ENCODE measurements at places on chromosomes 12 and 14.

GRCh38 chr12:106602076-106602475 lies 19.3 kb downstream of the RFX4 start:
- no peak for DNase-seq

- peak; percentile 61 for DNase-seq
Observed at GRCh38 chr12:118979763-118980406, 1.5 kb upstream of the SRRM4 start.

DNA sequence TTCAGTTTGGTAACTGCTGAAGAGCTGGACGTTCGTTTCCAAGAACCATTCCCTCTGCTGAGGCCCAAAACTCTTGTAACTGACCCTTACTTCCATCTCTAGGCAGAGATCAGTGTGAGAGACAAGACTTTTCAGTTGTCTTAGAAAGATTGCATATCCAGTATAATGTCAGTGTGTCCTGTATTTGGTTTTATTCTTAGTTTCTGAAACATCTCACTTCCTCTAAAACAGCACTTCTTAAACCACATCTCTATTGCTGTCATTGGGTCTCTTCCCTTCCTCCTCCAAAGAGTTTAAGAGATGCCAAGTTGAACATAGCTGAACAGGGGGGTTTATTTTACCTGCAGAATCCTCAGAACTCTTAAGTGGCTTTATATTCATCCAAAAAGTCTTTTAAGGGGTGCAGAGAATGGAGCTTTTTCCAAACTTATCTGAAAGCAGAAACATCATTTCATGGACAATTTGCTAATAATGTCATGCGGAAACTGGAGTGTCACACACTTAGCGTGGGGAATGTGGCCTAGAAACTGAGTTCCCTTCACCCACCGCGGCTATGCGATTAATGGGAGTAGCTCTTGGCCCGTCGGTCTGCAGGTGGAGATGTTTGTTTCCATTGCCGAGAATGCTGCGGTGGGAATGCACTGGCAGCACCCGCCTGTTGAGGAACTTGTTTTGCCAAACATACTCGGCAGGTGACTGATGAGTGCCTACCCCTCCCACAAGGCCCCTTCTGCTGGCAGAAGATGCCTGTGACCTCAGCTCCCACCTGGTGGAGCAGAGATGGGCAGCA lies 148.2 kb downstream of the ADGRD1 start:
- no peak for DNase-seq

- no peak for DNase-seq
Observed at GRCh38 chr12:62922539-62922938, 12.4 kb downstream of the PPM1H start.

GRCh38 chr14:36585100-36585499 lies 2.7 kb upstream of the NKX2-8 start:
- DNase-seq, result no peak

DNA sequence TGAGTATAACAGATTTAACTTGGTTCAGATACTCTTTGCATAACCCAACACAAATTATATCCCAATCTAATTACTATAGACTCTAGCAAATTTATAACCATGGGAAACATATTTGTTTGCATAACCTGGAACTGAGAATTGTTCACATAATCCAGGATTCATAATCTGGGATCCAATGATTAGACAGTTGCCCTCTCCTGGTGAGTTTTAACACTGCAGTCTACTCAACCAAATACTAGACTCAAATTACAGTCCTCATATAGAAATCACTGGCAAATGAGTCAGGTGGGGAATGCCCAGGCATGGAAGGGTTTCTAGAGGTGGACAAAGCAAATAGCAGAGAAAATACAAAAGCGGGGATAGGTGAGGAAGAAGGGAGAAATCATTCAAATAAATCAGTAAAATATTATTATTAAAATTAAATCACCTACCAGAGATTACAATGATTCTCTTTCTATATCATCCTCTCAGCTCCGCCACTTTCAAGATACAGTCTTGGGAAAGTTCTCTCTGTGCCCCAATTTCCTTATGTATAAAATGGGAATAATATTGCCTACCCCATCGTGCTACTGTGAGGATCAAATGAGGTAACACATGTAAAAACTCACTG lies 9.4 kb downstream of the GCH1 start:
- DNase-seq, result peak; percentile 61

DNA sequence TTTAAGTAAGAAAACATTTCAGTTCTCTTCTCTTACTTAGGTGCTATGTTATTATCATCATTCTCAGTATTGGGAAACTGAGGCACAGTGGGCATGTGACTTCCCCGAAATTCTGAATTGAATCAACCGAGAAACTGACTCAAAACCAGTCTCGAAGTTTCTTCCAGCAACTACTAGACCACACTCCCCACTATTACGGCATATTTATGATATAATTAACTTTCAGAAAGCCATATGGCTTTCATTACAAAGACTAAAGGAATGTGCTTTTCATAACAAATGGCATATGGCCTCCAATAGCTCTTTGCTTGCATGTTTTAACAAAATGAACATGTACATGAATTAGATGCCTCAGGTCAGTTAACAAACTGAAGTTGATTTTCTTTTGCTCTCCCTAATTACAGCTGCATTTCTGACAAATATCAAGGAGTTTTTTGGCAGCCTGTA lies 182.9 kb upstream of the SLC38A2 start:
- no peak for DNase-seq

DNA sequence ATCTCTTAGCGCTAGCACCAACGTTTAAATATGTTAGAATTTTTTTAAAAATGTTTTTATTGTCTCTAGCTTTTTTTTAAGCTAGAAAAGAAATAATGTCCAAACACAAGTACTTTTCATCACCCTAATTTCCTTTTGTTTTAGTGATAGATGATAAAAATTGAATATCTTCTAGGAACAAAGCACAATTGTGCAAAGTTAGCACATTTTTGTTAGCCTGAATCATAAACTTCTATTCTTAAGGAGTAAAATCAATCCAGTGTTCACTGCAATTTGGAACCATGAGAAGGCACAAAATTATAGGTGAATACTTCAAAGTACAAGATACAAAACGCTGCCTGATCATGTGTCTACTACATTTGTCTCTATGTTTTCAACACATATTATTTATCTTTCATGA lies 408.5 kb upstream of the RPL10L start:
- DNase-seq, result no peak

- DNase-seq, result no peak
Observed at GRCh38 chr14:74852922-74853530, 22.9 kb downstream of the PROX2 start.

DNA sequence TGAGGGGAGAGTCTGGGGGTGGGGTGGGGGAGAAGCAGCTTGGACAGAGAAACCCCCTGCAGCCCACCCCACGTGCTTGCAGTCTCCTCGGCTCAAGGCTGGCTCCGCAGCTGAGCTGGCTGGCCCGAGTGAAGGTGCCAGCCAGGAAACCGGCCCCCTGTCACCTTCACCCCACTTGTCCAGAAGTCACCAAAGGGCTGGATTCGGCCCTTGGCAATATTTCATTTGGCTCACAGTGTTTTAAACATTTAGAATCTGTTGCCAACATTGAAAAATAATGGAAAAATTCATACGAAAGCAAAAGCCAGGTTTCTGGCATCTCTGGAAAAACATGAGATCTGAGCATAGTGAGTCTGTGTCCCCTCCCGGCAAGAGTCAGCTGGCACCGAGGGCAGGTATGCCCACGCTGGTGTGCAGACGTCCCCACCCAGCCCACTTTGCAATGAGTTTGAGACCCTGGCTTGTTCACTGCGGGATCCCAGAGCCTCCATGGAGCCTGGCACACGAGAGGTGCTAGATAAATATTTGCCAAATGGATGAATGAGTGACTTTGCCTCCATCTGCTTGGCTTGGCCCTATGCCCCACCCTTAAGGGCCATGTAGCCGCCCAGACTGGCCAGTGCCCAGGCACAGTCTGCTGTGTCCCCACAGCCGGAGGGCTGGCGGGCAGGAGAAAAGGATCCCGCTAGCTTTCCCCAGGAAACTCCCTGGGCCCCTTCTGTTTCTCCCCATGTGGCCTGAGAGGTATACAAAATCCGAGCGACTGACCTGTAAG lies 18.2 kb downstream of the MSI1 start:
- no peak for DNase-seq

- DNase-seq, result peak; percentile 9
Observed at GRCh38 chr14:88613552-88614010, 50.7 kb downstream of the ZC3H14 start.

- no peak for DNase-seq
Observed at GRCh38 chr12:58388261-58388660, 446.9 kb downstream of the ATP23 start.

- no peak for DNase-seq
Observed at GRCh38 chr12:89999699-90000505, 291.3 kb upstream of the ATP2B1 start.

GRCh38 chr14:67513631-67514108 lies 19.4 kb upstream of the PLEKHH1 start:
- no peak for DNase-seq

DNA sequence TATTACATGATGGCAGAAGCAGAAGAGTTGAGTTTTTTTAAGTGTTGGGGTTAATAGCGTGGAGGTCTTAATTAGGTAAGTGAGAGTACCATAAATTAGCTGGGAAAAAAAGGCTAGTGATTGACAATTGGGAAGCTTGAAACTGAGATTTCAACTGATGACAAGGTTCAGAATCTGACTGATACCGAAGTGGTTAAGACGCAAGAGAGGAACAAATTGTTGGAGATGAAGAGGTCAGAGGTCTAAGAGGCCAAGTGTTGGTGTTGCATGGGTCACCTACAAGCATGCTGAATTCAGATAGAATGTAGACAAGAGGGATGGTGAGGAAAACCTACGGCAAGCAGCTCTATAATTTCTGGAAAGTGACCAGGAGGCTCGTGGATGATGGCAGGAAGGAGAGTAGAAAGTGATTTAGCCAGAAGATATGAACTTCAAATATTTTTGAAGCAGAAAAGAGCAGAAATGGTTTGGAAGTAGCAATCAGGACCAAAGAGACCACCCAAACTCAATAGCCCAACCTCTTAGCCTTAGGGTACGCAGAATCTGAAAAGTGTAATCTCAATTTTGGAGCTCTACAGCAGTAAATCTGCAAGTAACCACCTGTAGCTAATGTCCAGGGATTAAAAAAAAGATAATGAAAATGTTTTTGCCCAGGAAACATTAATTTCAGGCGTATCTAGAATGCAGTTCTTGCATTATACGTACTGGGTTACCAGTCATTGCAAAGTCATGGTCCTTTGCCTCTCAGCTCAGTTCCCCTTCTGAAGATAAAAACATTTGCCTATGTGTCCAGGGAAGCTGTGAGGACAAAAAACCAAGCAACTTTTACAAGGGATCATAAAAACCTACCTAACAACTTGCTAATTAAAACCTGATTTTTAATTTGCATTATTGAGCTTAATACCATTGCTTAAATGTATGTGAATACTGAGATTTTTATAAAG lies 1.7 kb upstream of the TMPO start:
- no peak for DNase-seq

DNA sequence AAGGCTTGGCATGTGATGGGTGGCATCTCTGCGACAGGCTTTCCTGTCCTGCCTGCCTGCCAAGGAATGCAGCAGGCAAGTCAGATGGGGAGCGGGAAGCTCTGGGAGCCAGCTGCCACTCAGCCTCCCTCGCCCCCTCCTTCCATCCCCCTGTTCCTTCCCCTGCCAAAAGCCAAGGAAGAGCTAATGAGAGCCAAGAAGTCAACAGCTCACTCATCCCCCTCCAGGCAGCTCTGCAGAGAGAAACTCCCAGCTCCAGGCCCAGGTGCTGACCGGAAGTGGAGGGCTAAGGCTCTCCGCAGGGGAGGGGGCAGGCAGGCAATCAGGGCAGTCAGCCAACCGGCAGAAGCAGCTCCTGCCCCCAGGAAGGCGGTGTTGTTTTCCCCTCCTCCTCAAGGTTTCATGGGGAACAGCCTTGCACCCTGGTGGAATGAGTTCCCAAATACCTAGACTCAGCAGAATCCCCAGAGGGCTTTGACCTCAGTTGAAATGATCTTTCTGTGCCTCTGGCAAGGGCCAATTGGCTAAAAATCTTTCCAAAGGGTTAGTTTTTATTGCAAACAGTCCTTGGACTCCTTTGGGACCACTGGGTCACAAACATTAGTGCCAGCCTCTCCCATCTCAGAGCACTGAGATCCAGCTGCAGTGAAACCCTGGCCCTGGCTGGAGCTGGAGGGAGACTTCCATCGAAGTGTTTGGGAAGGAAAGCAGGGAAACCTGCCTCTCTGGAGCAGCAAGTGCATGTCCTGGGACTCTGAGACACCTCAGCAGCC lies 349.1 kb downstream of the DPF3 start:
- no peak for DNase-seq

GRCh38 chr12:122089077-122089476 lies 10.5 kb downstream of the MLXIP start:
- no peak for DNase-seq

DNA sequence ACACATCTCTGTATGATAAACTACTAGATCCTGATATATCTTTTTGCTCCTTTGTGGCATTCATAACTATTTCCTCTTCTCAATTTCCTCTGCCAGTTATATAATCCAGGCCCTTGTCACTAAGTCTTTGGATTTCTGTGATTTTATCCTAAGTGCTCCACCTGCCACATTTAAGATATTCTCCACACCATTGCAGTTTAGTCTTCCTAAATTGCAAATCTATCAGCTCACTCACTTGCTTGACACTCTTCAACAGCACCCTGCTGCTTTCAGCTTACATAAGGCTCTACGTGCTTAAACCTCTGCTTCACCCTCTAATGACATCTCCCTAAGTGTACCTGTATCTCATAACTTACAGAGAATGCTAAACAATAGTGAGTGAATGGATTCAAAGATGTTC lies 1032.2 kb upstream of the SEL1L start:
- DNase-seq, result no peak

DNA sequence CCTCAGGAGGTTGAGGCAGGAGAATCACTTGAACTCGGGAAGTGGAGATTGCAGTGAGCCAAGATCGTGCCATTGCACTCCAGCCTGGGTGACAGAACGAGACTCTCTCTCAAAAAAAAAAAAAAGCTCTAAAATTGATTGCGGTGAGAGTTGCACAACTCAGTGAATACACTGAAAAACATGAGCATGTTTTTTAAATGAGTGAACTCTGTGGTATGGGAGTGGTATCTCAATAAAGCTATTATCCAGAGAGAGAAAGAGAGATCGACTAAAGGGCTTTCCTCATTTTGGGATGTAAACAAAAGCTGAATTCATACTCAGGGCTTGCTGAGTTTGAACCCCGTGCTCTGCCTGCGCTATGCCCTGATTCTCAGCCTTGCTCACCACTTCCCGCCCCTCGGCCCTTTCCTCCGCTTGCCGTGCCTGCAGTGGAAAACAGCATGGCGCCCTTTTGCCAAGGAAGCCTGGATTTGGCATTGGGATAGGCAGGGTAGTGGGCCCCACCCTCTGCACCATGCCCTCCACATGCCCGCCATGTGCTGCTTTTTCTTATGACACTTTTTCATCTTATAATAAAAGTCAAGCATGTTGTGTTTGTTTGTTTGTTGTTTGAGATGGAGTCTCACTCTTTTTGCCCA lies 102.5 kb downstream of the LGMN start:
- DNase-seq, result no peak

- no peak for DNase-seq
Observed at GRCh38 chr12:67039995-67040860, 228.9 kb upstream of the CAND1 start.

Measured in activated CD4-positive, alpha-beta T cell treated with anti-CD3 and anti-CD28 coated beads, Interleukin-2, Interleukin-6, amounts not matched to agents 100 ng/mL and 50 ng/mL, durations not matched to agents 16 hours and 8 hours (primary cell).